Renal cortical epithelial cell (primary cell): ENCODE measurements at places on chromosomes 12 and 14.

GRCh38 chr14:39272918-39273317 is 39.2 kb downstream of the MIA2 start:
- DNase-seq: no peak

DNA sequence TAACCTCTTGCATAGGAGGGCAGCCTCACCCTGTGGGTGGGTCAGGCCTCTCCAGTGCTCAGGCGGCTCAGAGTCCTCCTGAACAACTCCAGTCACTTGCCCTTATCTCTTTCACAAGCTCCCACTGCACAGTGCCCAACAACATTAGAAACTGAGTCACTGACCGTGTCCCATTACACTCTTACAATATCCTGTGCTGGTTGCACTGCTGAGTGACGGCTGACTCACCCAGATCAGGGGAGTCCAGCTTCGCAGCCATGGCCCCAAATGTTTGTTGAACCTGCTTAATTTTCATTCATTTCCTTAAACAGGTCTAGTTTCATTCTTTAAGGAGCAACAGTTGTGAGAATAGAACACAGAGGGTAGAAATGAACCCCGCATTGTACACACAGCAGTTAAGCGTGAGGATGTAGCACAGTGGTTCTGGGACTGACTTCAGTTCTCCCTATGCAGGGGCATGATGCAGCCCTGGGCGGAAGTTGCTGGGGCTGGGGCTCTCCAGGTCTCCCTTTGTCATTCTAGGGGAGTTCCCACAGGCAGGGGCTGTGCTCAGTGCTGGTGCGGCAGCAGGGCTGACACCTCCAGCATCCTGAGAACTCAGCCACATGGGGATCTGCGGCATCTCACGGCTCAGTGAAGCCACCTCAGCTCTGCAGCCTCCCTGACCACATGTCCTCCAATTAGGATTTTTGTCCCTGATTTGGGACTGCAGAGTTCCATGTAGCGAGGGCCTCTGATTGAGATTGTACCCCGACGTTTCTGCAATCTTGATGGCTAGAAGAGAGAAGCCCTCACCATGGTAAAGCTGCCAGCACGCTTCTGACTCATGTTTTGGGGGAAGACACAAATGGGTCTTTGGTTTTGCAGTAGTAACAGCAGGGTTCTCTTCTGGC is 16.1 kb downstream of the GPR68 start:
- DNase-seq: peak; percentile 80

GRCh38 chr12:132593521-132593920 is 16.9 kb downstream of the LRCOL1 start:
- DNase-seq: no peak

GRCh38 chr12:120692524-120693033 is 5.6 kb downstream of the MLEC start:
- DNase-seq: peak; percentile 70

DNA sequence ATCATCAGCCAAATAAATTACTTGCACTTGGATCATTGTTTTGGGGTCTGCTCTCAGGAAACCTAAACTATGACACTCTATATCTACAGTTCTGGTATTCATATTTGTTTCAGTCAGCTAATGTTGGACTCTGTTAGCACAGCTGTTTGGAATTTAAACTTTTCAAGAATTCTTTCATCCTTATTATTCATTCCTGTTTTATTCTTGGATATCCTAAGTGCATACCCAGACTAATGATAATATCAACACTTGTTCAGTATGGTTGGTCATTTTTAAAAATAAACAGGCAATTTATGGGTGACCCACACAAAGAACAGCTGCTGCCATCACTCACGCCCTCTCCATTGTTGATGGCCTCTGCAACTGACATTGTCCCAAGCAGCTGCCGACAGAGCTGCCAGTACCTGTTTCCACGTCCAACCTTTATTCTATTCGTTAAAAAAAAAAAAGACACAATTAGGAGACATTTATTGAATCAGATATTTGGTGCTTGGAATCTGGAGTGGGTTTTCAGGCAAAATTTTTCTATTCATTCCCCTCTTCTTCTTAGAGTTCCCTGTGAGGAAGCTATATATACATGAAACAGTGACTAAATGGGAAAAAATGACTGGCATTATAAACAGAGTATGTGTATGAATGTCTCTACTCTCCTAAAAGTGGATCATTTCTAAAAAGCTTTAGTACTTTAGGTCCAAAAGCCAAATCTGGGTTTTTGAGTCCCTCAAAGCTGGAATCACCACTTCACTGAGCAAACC is 252.1 kb upstream of the NAV3 start:
- DNase-seq: no peak

- DNase-seq: peak; percentile 95
Measured at GRCh38 chr12:62848418-62848817, 86.5 kb downstream of the PPM1H start.

GRCh38 chr12:44029194-44029593 is 193.3 kb downstream of the TMEM117 start:
- DNase-seq: no peak

GRCh38 chr14:101179691-101180211 is 276.2 kb upstream of the RTL1 start:
- no peak for DNase-seq

GRCh38 chr14:52641745-52642144 is 53.6 kb downstream of the ERO1A start:
- no peak for DNase-seq

- no peak for DNase-seq
Measured at GRCh38 chr12:24530689-24531088, 418.2 kb downstream of the BCAT1 start.

DNA sequence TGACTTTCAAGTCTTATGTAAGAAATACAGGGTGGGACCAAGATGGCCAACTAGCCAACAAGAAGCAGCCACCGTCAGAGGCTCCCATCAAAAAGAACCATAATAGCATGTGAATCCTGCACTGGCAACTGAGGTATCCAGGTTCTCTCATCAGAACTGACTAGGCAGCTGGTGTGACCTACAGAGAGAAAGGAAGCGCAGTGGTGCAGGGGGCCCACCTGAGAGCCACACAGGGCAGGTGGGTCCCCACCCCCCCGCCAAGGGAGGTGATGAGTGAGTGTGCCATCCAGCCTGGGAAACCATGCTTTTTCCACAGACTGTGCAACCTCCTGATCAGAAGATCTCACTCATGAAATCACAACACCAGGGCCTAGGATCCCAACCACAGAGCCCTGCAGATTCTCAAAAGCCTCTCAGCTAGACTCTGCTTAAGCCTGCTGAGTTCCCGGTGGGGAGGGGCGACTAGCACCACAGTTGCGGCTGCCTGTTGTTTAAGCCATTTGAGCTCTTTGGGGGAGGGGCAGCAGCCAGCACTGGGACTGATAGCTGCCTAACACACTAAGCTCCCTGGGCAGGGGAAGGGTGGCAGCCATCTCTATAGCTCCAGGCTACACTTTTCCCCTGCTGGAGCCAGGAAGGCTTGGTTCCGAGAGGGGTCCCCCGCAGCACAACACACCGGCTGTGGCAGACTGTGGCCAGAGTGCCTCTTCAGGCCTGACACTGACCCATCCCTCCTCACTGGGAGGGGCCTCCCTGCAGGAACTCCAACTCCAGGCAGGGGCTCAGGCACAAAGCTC is 75.3 kb downstream of the GARIN6 start:
- no peak for DNase-seq

GRCh38 chr12:116528498-116528897 is 30.7 kb upstream of the MAP1LC3B2 start:
- DNase-seq: no peak

GRCh38 chr12:57753756-57754337 is 1.1 kb upstream of the MARCHF9 start:
- no peak for DNase-seq

- no peak for DNase-seq
Measured at GRCh38 chr14:89205137-89205740, 211.8 kb downstream of the FOXN3 start.

- peak; percentile 81 for DNase-seq
Measured at GRCh38 chr12:77625441-77625840, 205.3 kb upstream of the NAV3 start.

GRCh38 chr14:96598332-96598928 is 96.2 kb downstream of the PAPOLA start:
- DNase-seq: no peak

DNA sequence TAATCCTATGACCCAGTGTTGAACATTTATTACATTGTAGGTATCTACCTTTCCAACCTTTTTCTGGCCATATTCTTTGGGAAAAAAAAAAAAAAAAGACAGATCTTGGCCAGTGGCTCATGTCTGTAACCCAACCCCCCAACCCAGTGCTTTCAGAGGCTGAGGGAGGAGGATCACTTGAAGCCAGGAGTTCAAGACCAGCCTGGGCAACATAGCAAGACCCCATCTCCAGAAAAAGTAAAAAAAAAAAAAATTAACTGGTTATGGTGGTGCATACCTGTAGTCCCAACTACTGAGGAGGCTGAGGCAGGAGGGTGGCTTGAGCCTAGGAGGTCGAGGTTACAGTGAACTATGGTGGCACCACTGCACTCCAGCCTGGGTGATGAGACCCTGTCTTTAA is 58.1 kb downstream of the ACACB start:
- no peak for DNase-seq

GRCh38 chr12:124240493-124240892 is 54.4 kb upstream of the RFLNA start:
- no peak for DNase-seq

GRCh38 chr14:31556191-31556590 is 5.0 kb upstream of the NUBPL start:
- no peak for DNase-seq

DNA sequence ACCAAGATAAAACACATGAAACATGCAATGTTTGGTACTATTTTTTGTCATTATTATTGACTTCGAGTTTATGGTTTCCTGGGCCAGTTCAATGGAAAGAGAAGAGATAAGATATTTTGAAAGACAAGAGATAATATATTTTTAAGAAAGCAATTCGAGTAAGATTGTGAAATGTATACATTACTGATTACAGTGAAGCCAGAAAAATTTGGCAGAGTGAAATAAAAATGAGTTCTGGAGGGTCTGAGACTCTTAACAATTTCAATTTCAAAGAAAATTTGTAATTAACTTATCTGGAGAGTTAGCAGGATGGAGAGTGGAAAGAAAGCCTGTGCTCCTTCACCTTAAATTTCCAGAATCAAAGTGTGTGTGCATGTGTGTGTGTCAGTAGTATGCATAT is 17.3 kb downstream of the CCER1 start:
- no peak for DNase-seq

- peak; percentile 3 for DNase-seq
Measured at GRCh38 chr12:81369175-81369574, 291.3 kb downstream of the ACSS3 start.

GRCh38 chr14:52792097-52792415 is 649 bp upstream of the GNPNAT1 start:
- DNase-seq: no peak

DNA sequence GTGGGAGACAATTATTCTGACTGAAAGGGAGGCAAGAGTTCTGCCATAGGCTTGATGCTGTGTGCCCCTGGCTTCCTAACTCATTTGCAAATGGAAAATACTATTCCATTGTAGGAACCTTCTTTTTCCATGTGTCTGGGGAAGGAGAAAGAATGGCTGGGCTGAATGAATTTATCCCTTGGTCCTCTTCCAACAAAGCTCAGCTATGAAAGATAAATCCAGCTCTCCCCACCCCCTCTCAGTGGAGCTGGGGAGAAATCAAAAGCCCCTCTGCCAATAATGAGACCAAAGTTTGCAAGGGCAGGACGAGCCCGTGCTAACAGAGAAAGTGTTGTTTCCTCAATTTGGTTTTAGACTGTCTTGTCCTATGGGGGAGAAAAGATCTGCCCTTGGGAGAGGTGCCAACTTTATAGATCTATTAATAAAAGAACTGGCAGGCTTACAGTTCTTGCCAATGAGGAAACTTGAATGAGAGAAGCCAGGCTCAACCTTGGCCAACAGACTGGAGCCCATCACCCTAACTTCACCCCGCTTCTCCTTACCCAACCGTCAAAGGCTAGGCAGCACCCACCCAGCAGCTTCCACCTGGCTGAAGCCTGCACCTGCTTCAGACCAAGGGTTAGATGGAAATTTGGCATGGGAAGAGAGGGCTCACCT is 8.9 kb upstream of the TCL1B start:
- DNase-seq: no peak

DNA sequence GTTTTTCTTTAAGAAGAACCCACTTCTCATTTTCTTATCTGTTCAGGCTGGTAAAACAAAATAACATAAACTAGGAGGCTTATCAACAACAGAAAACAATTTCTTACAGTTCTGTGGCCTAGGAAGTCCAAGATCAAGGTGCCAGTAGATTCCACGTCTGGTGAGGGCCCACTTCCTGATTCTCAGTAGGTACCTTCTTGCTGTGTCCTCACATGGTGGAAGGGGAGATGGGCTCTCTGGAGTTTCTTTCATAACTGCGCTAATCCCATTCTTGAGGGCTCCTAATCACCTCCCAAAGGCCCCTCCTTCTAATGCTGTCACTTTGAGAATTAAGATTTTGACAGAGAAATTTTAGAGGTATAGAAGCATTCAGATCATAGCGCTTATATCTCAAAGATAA is 33.4 kb downstream of the TXNRD1 start:
- DNase-seq: no peak

- no peak for DNase-seq
Measured at GRCh38 chr14:63480599-63480998, 62.6 kb downstream of the PPP2R5E start.

DNA sequence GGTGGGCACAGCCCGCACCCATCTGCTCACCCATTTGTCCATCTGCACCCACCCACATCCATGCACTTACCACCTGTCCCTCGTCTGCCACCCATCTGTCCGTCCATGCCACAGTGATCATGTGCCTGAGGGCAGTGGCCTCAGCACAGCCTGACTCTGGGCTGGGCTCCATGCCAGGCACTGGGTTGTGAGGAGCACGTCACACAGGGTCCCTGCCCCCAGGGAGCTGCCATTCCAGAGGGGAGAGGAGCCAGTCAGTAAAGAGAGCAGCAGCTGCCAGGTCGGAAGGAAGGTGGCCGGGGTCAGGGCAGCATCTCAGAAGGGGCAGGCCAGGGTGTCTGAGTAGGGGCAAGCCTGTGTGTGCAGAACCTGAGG is 43.6 kb downstream of the FBRSL1 start:
- DNase-seq: no peak

GRCh38 chr14:105071326-105071725 is 6.1 kb upstream of the GPR132 start:
- DNase-seq: no peak

GRCh38 chr12:131340616-131341210 is 370.2 kb upstream of the SFSWAP start:
- no peak for DNase-seq

DNA sequence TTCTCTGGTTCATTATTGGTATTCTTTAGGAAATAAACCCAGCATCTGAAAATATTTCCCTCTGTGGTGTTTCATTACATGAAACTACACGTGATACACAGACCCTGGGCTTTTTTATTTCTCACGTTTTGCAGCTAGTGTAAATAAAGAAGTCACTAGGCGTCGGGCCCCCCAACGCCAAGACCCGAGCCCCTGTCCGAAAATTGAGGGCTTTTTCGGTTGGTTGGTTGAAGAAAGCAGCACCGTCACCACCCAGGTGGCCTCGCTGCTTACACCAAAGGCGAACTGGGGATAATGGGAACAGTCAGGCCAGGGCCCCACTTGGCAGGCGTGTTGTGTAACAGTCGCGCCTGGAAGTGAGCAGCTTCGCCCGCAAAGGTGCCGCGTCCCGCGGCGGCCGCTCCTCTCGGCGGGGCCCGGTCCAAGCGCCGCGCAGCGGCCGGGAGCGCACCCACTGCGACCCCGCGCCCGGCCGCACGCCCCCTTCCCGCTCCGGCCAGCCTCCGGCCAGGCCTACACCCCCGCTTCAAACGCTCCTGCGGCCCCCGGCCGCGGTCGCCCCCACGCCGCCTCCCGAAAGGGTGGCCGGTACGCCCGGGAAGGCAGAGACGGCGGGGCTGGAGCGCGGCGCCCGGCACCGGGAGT is 1.2 kb downstream of the DUSP16 start:
- DNase-seq: peak; percentile 32

- no peak for DNase-seq
Measured at GRCh38 chr12:30732954-30733637, 21.7 kb downstream of the CAPRIN2 start.
